Non-pigmented ciliary epithelial cell (primary cell): ENCODE measurements at places on chromosomes 4 and X.

DNA sequence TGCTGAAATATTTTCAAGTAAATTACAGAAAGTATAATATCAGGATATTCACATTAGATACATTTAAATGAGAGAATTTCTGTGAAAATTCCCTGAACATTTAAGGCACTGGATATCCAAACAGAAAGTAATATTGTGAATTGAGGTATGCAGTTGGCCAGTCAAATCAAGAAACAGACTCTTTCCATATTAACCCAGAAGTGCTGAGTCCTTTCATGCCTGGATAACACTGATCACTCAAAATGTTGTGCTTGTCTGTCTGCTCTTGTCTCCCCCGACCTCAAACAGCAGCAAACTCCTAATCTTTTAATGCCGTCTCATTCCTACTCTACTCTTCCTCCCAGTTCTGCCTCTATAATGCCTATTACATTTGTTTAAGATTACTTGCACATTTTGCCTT lies 51.2 kb downstream of the TBC1D9 start:
- no peak for DNase-seq

DNA sequence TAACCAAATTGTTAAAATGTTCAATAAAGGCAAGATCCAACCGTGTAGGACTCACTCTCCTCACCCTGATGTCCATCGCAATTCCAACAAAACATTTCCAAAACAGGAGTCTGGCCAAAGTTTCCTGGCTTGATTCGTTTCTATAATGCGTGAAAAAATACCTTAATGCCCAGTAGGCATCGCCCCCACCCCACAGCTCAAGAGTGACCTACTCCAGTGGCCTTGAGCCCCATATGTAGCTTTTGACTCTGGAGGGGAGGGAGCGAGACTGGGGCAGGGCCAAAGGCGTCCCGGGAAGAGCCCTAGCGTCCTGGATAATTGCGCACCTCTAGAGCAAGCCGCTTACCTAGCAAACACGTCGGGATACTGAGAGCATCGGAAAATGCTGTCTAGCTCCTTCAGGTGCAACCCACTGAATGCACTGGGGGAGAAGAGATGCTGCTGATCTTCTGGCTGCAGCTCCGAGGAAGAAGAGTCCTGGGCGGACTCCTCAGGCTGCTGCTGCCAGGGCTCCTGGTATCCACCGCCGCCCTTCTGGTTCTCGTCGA lies 55.6 kb upstream of the NKAP start:
- no peak for DNase-seq

DNA sequence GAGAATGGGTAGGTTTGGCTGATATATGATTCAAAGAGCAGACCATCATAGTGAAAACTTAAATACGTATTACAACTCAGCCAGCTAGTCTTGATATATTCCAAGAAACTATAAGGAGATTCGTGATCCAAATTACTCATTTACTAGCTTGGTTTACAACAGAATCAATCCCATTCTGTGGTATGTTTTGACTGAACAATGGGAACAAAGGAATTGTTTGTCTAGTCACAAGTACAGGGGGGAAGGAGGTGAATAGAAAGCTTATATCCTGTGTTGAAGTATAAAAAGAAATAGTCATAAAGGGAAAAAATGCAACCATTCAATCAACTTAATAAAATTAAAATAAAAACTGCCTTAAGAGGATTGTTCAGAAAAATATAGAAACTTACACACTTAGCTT lies 17.0 kb downstream of the C4orf54 start:
- no peak for DNase-seq

DNA sequence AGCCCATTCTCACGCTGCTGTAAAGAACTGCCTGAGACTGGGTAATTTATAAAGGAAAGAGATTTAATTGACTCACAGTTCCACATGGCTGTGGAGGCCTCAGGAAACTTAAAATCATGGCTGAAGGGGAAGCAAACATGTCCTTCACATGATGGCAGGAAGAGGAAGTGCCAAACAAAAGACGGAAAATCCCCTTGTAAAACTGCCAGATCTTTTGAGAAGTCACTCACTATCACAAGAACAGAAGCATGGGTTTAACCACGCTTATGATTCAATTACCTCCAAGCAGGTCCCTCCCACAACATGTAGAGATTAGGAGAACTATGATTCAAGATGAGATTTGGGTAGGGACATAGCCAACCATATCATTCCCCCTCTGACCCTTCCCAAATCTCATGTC lies 335.5 kb downstream of the IL15 start:
- no peak for DNase-seq

DNA sequence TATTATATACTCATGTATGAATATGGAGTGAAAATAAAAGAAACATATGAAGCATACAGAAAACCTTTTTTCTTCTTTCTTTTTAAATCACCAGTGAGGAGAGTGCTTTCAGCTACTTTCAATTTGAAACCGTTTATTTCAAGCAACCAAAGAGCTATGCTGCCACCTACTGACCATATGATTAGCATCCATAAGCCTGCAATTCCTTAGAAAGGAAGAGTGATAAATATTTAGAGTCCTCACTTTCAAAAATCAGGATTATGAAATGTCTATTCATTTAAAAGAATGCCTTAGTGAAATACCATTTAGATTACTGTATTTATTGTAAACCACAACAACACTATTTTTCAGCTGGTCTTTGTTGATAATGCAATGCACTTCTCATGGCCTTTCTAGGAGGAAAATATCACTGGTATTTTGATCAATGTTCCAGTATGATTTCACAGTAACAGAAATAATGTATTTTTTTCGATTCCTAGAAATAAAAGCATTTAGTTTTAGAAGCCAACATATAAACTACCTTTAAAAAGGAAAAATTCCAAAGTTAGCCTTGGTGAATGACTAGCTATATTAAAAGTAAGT lies 667.6 kb downstream of the PCDH18 start:
- DNase-seq: peak; percentile 38

- no peak for DNase-seq
Observed at GRCh38 chr4:88613417-88613875, 21.2 kb downstream of the HERC3 start.

DNA sequence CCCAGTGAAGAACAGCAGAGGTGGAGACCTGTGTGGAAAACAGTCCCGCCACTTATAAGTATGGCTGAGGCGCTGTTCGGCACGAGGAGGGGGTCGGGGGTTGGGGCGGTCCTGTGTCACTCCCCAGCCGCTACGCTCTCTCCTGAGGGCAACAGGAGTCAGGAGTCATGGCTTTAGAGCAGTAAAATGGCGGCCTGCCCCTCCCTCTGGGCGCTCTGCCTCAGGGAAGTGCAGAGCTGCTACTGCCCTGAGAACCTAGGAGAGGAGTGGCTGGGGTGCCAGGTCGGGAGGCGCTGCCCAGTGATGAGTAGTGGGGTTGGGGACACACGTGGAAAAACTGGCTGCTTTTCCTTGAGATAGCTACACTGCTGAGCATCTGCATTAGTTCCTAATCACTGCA lies 551.2 kb upstream of the AMOT start:
- no peak for DNase-seq

- DNase-seq: no peak
Observed at GRCh38 chrX:17597327-17597726, 140.0 kb upstream of the SCML1 start.

DNA sequence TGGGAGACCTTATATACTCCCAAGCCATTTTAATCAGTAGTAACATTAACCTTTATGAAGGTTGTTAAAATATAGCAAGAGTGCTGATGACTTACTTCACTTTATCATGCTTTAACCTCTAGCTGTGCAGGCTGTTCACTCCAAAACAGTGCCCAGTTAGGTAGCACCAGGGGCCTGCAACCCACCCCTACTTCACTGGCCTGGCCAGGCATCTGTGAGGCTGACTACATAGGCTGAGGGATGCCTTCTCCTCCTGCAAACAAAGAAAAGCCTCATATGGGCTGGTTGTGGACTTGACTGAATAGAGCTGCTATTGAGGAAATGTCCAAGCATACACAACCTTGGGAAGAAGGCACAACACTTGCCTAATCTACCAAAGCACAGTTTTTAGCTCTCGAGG lies 172.8 kb downstream of the SHROOM3 start:
- DNase-seq: no peak

GRCh38 chr4:146338512-146338911 lies 124.2 kb downstream of the REELD1 start:
- no peak for DNase-seq

- no peak for DNase-seq
Observed at GRCh38 chrX:111191598-111191997, 78.7 kb downstream of the CAPN6 start.

GRCh38 chr4:60463857-60464502 lies 736.1 kb upstream of the ADGRL3 start:
- no peak for DNase-seq

GRCh38 chr4:89434364-89434988 lies 126.9 kb upstream of the GPRIN3 start:
- no peak for DNase-seq

DNA sequence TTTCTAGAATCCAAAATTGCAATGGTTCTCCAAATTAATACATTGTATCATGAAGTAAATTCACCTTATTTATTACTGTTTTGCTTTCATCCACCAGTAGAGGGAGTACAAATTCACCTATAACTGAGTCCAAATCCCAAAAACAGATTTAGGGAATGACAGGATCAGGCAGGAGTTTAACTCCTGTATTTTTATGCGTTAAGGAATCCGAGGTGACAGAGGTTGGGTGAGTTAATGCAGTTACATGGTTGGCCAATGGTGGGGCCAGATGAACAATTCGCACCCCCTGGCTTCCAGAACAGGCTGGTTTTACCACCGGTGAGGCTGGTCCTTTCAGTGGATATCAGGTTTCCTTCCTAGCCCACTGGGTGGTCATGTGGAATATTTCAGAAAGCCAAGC lies 82.4 kb downstream of the MTNR1A start:
- DNase-seq: no peak

DNA sequence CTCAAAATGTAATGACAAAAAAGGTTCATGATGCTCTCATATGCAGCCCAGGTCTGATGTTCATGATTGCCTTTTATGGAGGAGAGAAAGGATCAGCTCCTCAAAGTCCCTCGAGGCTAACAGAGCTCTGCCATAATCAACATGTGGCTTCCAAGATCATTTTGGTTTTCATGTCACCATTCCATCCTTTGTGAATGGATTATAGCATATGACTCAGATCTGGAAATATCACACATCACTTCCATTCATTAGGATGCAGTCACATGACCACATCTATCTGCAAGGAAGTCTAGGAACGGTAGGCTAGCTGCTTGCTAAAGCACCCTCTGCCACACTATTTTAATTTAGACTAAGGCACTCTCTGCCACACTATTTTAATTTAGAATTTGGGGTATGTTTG lies 77.6 kb downstream of the COX18 start:
- DNase-seq: no peak

- no peak for DNase-seq
Observed at GRCh38 chr4:93865650-93866049, 37.1 kb downstream of the ATOH1 start.

- peak; percentile 40 for DNase-seq
Observed at GRCh38 chr4:141768954-141769353, 132.6 kb downstream of the IL15 start.

- DNase-seq: no peak
Observed at GRCh38 chr4:155950461-155950860, 3.2 kb downstream of the CTSO start.

GRCh38 chrX:110317061-110317819 lies 645 bp downstream of the AMMECR1 start:
- DNase-seq: no peak

DNA sequence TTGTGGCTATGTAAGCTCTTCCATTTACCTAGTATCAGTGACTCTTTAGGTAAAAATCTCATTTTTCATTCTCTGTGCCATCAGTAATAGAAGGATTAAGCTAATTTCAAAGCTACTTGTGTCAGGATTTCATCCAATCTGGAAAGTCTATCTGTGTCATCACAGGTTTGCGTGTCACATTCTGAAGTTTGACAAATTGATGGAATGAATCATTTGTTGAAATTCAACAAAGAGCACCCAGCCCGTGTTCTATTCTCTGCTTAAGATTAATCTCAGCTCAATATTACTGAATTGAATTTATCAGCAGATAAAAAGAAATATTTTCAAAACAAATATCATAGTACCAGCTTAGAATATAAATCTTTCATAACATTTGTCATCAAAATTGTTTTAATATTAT lies 35.8 kb downstream of the LANCL3 start:
- DNase-seq: no peak

DNA sequence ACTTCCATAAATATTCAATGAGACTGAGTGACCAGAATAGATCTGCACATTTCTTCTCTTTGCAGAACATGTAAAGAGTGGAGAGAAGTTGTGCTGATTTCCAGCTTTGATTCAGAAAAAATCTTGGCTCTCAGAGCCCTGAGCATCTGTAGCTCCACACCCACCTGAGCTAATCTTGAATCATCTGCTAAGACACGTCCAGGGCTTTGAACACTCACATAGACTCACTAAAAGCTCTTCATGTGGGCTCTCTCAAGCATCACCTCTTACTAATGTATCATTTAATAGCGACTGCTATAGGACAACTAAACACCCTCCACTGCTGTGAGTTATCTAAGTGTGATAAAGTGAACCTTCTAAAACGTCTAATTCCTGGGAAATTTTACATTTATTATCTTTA lies 147.7 kb upstream of the GRIA3 start:
- DNase-seq: no peak

DNA sequence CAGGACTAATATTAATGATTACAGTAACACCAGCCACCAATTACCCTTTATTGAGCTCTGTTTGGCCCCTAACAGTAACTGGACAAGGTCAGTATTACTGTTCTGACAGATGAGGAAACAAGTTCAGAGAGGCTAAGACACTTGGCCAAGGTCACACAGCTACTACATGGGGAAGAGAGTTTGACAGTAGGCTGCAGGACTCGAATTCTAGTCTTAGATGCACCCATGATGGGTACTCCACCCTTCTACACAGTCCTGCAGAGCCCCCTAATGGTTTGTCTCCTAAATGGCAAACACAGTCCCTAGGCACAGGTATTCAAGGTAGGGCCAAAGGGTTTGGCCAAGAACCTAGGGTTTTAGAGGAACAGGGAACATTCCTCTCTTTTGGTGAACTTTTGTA lies 93.9 kb downstream of the NSUN7 start:
- no peak for DNase-seq

GRCh38 chr4:177605252-177605651 lies 163.0 kb upstream of the AGA start:
- DNase-seq: no peak

- no peak for DNase-seq
Observed at GRCh38 chr4:73053974-73054480, 15.5 kb downstream of the COX18 start.

DNA sequence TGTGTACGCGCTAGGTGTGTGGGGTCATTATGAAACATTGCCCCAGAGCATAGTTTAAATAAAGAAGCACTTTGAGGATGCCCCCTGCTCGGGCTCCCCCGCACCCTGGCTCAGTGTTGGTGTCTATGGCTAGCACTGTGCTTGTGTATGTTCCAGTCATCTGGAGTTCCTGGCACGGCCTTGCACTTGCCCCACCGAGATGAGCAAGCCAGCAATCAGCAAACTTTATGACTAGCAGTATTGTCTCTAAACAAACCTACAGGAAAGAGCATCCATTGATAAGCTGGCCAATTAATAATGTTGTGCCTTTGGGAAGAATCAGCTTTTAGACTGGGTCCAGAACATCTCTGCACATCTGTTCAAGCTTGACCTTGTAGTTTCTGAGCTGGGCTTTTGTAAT lies 707 bp upstream of the SHROOM4 start:
- DNase-seq: no peak
